ENCODE measurements at places on chromosomes 4 and X.

DNA sequence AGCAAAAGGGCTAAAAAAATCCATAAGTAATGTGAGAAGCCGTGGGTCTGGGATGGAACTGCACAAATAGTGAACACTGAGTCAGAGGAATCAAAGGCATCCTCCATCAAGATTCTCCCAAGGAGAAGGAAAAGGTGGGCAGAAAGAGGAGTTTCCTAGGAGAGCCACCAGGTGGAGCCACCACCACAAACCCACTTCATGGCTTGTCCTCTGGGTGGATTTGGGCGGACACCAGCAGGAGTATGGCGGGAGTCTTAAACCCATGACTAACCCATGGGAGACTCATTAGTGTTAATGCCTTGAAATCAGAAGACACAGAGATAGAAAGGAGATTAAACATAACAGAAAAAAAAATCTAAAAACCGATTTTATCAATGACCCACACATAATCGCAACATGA is 147.7 kb downstream of the SH3KBP1 start:
- peak; percentile 79 for DNase-seq

DNA sequence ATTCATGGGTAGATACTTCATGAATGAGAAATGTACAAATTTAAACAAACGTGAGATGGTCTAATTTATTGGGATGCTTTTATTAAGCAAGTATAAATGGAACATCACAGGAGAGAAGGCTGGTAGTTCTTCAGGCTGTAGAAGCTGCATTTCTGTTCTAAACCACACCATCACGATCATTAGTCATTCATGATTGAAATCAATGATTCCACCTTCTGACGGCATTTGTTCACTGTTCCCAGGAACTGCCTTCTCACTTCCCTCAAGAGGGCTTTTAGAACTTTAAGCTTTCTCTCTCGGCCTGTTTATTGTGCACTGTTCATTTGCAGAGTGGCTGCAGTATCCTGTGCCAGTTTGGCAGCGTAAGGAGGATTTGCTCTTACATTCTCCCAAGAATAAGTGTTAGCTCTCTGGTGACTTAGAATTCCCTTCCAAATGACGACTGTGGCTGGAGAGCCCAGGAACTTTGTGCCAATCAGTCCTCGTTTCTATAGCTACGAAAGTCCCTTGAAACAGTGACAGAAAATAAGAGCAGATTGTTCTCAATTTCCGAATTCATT is 54.7 kb downstream of the MFAP3L start:
- DNase-seq = no peak

DNA sequence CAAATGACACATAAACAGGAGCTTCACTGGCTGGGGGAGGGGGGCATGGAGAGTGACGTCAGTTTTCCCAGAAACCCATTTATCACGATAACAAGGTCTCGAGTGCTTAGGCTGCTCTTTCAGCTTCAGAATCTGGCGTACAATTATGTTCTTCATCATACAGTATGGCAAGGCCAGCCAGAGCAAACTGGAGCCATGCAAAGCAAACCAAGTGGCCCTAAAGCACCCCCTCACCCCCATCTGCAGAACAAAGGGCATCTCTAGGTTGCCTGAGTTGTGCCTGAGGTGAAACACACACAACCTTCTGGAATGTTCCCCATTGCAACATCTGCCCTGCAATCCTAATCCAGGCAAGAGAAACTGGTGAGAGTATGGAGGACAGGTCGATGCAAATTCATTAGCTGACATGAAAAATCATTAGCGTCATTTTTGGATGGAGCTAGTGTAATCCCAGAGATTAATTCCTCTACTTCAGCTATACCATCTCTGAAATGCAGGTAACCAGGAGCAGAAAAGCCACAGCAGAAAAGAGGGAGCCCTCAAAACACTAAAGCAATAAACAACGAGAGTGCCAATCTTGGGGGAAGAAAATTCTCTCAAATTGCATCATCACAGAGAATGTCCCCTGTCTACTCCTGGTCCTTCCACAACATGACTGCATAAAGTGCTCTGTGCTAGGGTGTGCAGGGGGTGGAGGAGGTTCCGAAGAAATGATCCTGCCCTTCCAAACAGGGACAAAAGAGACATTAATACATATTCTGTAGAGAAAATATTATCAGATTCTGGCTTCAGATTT is 1.8 kb downstream of the SEPTIN6 start:
- no peak for DNase-seq

DNA sequence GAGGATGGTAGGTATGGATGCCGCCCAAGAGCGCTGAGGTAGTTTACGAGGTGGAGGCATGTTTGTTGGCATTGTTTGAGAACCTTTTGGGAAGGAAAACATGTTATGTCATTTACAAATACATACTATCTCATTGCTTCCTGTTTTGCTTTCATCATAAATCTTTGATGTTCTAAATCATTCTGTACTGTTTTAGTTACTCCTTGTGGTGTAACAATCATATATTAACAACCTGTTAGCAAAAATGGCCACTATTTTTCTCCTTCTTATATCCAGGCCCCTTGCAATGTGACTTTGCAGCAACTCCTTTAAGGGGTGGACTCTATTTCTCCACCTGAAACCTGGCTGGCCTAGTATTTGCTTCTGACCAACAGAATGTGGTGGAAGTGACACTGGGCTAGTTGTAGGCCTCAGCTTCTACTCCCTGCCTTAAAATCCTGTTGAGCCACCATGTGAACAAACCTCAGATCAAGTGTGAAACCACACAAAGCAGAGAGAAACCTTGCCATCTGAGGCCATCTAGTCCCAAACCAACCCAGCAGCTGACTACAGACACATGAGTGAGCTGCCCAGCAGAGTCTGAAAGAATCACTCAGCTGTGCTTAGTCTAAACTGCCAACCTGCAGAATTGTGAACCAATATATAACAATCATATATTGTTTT is 15.8 kb upstream of the CXorf38 start:
- DNase-seq = no peak

DNA sequence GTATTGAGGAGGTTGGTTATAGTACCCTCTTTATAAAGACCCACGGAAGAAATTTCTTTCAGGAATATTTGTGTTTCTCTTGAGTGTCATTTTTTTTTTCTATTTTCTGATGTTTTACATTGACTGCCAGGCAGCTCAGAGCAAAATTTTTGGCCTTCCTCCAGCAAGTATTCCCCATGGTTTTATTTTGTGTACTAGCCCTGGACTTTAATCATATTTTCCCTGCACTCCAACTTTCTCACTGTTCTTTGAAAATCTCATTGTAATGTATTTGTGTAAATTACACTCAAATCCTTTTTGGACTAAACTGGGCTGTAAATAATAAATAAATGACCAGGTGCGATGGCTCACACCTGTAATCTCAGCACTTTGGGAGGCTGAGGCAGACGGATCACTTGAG is 45.6 kb upstream of the USP46 start:
- DNase-seq = no peak

GRCh38 chr4:136219592-136220125 is 1312.6 kb downstream of the PCDH18 start:
- DNase-seq = no peak

- DNase-seq = no peak
Observed at GRCh38 chrX:40085102-40085551, 12.6 kb downstream of the BCOR start.

DNA sequence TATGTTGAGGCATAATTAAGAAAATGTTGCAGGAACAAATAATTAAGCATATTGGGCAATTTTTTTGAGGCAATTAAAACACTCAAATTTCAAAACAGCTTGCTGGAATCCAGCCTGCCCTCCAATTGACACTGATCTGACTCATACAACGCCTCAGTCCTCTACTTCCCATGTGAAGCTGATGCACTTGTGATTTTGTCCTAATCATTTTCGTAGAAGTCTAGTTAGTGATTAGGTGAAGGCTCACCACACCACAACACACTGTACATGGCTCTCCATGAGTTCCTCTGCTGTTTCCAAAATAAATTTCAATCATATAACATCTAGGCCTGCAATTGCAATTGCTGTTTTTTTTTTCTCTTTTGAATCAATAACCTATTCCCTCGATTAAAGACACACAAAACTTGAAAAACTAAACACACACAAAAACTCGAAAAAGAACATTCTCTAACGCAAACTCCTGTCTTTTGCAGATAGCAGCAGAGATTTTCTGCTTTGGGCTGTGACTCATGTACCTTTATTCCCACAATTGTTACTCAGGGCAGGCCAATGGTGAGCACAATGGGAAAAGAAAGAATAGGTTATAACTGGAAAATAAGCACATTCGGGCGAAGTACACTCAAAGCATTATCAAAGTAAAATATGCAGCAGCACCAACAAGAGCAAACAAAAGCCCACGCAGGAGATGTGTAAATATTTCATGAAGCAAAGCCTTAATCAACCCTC is 1.7 kb downstream of the GPRIN3 start:
- no peak for DNase-seq

- no peak for DNase-seq
Observed at GRCh38 chr4:41571422-41571821, 33.5 kb downstream of the LIMCH1 start.

DNA sequence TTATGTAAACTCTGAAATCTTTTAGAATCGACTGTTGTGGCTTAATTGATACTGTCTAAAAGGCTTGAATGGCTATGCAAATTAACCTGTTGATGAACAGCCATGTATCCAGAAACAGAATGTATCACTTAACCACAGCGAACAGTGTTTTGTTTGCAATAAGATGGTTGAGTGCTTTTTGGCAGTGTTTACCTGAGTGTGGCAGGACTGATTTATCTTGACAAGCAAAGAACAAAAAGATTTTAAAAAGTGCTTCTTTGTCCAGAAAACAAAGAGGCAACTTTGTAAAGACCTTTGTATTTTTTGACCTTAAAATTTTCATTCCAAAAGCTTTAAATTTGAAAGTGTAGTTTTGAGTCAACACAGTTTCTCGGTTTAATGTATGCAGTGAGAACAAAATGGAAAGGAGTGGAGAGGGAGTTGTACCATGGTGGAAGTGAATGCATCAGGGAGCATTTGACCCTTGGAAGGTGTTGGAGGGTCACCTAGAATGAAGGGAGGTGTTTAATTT is 18.0 kb downstream of the ARHGAP10 start:
- DNase-seq = no peak

DNA sequence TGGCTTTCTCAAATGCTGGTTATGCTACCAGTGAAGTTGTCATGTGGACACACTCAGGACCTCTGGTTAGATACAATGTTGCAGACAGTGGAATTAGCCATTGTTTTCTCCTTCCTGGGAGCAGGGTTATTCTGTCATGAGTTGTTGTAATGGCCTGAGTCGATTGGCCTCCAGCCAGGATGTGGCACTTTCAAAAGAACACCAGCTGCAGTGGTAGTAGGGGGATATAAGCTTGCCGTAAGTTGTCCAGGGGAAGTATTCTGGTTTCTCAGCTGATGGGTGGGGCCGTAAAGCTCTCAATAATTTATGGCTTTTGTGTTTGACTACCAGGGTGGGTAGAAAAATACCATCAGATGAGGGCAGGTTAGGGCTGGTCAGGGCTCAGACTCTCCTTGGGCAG is 697.5 kb upstream of the GNPDA2 start:
- no peak for DNase-seq

- no peak for DNase-seq
Observed at GRCh38 chr4:105989485-105990242, 94.4 kb downstream of the NPNT start.

DNA sequence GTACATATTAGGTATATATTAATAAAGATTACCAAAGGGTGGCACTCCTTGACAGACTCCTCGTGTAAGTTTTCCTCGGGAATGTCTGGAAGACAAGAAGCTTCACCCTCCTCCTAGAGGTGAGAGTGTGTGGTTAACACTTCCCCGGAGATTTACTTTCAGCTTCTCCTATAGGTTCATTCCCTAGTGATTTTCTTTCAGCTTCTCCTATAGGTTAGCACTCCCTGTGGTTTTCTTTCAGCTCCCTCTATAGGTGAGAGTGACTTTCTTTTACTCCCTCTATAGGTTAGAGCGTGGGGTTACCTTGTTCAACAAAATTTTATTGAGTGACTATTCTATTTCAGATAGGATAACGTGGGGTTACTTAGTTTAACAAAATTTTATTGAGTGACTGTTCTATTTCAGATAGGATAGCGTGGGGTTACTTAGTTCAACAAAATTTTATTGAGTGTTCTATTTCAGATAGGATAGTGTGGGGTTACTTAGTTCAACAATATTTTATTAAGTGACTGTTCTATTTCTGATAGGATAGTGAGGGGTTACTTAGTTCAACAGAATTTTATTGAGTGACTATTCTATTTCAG is 106.0 kb upstream of the PLAC1 start:
- no peak for DNase-seq

GRCh38 chr4:184028561-184029374 is 123.7 kb downstream of the STOX2 start:
- DNase-seq = no peak

- no peak for DNase-seq
Observed at GRCh38 chr4:95023110-95023509, 265.4 kb downstream of the BMPR1B start.

- peak; percentile 76 for DNase-seq
Observed at GRCh38 chrX:119488749-119489148, 20.5 kb downstream of the SLC25A5 start.

DNA sequence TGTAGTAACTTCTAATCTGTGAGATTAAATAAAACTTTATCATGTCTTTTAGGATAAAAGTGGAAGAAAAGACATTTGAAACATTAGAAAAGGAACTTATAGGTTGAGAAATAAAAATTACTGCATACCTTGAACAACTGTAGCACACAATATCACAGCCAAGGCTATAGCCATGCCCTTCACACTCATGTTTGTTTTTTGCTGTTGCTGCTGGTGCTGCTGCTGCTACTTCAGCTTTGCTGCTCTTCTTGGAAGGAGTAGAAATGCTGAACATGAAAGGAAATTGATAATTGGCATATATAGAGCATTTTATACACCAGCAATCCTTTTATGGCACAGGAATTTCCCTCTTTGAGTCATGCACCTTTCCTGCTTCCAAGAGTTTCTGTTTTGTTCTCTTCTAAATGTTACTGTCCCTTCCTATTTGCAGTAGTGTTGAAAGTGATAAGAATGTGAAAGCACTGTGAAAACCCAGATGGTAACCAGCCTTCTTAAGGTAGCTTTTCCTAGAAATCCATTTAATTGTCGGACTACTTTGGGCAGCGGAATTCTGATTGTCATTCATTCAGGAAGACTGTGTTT is at the start of gene CXCL11:
TSS of gene CXCL11 (minus strand) at position 272 of the 582 bp plus-strand sequence. CDS start at position 189, 83 bp downstream.
- no peak for DNase-seq

All from aorta (tissue), 5 donors.